ENCODE measurements at places on chromosomes 5 and 9. TPM values are rescaled to one million over a fixed set of nuclear protein-coding genes. Genes with fewer than 3 reads are reported as not detected.

SFXN1 gene
- polyA plus RNA-seq, result 54.0 TPM

MEF2C gene
- 46.0 TPM for polyA plus RNA-seq

PRRX2 gene
- 0.92 TPM for polyA plus RNA-seq

MAML1 gene
- polyA plus RNA-seq, result 35.6 TPM

DNA sequence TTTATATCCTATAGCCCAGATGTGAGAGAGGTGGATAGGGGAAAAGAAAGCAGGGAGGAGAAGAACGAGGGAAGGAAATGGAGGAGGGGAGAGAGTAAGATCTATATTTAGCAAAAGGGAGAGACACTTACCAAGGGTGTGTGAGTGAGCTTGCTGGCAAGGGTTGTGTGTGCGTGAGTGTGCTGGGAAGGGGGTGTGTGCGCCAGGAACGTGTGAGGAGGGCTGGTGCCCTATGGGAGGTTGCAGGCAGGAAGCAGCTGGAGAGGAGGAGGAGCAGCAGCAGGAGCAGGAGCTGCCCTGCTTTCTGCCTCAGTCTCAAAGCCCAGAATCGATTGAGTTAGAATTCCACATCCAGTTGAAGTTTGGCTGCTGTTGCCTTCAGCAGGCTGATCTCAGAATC, 148.3 kb upstream of the RUSC2 start:
- DNase-seq, result no peak

DNA sequence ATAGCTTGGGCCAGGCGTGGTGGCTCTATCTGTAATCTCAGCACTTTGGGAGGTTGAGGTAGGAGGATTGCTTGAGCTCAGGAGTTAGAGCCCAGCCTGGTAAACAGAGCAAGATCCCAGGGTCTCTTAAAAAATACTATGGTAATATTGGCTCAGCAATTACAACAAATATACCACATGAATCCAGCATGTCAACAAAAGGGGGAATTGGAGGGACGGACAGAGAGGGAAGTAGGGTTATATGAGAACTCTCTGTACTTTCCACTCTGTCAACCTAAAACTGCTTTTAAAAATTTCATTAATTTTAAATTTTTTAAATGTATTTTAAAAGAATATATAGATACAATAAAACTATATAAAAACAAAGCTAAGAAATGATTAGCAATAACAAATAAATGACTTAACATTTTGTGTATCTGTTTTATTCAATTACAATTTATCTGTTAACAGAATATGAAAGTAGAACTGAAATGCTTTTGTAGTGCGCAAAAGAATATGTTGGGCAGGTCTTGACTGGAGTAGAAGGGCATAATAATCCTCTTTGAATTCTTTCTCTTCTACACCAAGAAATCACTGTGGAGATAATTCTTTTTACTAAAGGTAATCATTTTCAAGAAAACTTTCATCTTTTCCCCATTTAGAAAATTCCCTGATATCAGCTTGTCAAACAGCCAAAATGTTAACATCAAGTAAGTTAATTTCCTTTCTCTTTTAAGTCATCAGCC, 12.9 kb upstream of the CDC42SE2 start:
- no peak for DNase-seq

DNA sequence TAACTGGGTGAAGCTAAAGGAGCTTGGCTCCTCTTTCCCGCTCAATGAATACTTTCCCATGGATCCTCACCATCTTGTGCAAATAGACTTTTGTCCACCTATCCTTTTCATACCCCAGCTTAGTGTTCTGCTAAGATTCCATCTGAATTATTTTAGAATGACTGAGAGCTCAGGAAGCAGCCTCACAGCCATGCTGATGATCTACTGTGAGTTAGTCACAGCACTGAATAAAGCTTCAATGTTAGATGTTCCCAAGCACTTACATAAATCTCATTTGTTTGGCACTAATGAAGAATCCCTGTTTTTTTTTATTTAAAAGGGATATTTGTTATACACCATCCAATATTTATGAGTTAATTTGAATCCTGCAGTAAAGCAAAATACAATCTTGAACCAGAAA, 317.6 kb upstream of the TRPC7 start:
- DNase-seq, result no peak
